ENCODE measurements at places on chromosomes 1 and 21. TPM values are rescaled to one million over a fixed set of nuclear protein-coding genes. Genes with fewer than 3 reads are reported as not detected.

DNA sequence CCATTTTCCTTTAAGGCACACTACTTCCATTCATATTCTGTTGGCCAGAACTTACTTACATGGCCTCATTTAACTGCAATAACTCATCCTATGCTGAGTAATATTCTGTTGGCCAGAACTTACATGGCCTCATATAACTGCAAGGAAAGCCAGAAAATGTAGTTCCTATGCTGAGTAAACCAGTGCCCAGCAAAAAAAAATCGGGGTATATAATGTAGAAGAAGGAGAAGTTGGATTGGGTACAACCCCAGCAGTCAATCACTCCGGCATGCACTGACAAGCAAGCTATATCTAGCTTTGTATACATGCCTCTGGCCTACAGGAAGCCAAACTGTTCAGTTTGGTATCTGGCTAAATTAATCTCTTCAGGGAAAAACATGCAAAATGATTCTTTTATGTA is 39.4 kb upstream of the PPIH start:
- no peak for DNase-seq

DNA sequence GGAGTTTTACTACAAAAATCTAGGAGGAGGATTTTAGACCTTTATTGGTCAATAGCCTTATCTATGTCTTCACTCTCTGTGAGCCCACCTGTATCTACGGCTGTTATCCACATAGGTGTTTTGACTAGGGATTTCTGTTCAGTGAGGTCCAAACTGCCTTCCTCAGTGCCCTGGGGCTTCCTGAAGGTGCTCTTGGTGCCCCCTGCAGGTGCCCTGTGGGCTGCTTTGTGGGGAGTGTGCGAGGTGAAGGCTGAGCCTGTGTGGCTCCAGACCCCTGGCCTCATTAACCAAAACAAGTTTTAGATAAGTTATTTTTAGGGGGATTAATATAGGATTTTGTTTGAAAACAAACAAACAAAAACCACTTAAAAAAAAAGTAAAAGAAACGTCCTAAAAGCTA is 122.5 kb downstream of the KIF26B start:
- no peak for DNase-seq

- DNase-seq = no peak
These were observed 635.1 kb downstream of the PTPRC start for GRCh38 chr1:199273837-199274379.

- no peak for DNase-seq
These were observed 153.5 kb downstream of the DPYD start for GRCh38 chr1:97767381-97767780.

GRCh38 chr1:159999204-159999603 is 32.6 kb downstream of the PIGM start:
- no peak for DNase-seq

DNA sequence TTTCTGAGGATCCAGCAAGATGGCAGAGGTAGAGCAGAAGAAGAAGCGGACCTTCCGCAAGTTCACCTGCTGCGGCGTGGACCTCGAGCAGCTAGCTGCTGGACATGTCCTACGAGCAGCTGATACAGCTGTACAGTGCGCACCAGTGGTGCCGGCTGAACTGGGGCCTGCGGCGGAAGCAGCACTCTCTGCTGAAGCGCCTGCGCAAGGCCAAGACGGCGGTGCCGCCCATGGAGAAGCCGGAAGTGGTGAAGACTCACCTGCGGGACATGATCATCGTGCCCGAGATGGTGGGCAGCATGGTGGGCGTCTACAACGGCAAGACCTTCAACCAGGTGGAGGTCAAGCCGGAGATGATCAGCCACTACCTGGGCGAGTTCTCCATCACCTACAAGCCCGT is 125.8 kb downstream of the LRIG2 start:
- no peak for DNase-seq

- DNase-seq = no peak
These were observed 13.8 kb upstream of the MPZL1 start for GRCh38 chr1:167707942-167708341.

- no peak for DNase-seq
These were observed 287.1 kb upstream of the ADGRL4 start for GRCh38 chr1:79293611-79294010.

DNA sequence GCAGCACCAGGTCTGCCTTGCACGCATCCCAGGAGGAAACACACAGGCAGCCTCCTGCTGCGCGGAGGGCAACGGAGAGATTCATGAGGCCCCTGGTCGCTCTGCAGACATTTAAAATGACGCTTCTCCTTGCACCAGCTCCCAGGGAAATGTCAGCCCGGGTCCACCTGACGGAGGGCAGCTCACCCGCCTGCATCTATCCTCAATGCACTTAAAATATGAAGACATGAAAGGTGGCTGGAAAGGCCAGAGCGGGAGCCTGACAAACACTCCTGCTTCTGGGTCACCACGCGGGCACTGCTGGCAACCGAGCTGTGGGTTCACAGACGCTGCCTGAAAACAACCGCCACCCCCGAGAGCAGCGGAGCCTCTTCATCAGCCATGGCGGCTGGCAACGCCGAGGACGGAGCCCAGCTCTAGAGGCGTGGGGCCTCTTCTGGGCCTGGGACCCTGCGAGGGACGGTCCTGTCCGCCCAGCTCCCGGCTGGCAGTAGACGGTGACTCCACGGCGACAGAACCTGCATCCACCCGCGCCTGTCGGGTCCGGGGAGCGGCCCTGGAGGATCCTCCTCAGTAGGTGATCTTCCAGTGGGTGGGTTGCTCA is 22.7 kb downstream of the POFUT2 start:
- DNase-seq = no peak

DNA sequence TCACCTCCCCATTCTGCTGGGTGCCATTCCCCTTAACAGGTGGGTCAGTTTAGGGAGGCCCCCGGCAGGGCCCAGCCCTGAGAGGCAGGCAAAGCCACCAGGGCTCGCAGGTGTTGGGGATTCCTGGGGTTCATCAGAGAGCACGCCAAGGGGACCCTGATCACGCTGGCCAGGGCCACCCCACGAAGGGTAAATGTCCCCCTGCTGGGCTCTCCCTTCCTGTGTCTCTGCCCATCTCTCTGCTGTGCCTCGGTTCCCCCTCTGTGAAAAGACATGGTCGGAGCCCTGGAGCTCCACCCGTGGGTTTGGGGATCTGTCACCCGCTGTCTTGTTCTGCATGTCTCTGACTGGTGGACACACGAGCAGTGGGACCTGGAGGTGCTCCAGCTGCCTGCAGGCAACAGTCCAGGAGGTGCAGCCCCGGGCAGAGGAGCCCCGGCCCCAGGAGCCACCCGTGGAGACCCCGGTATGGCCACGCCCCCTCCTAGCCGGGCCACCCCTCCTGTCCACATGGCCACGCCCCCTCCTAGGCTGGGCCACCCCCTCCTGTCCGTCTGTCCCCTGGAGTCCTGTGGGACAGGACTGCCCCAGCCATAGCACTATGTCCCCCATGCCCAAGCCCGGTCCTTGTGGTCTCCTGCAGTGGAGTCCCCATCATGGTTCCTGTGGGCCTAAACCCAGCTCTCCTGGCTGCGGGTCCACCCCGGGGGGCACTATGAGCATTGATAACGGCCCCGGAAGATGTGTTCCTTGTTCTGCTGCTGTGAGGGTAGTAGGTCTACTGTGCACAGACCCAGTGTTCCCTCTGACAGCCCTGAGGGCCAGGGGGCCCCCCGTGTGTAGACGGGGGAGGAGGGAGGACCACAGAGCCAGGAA is 6.5 kb downstream of the AIRE start:
- DNase-seq = no peak

DNA sequence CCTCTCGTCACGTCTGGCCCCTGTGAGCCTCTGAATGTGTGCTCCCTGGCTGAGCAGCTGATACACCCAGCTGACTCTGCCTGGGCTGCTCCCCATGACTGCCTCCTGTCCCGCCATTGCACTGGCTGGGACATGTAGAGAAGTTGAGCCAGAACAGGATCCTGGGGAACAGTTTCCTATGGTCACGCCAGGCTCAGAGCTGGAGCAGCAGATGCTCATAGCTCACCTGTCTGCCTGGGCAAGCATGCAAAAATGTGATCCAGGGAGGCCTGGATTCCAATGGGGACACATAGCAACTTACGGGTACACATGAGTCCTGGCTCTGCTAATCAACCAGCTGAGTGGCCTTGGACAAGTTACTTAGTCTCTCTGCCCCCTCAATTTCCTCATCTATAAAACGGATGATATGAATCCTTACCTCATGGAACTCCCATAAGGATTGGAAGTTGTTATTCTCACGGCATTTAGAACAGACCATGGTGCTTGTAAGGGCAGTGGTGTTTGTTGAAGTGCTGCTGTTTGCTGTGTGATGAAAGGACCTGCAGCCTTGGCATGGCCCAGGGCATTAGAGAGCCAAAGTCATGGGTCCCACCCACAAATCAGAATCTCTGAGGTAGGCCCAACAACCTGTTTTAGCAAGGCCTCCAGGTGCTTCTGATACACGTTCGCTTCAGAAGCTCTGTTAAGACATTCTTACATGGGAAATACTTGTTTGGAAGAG is 150.3 kb upstream of the VANGL1 start:
- no peak for DNase-seq

GRCh38 chr1:19369396-19370090 is 57.4 kb downstream of the SLC66A1 start:
- no peak for DNase-seq

DNA sequence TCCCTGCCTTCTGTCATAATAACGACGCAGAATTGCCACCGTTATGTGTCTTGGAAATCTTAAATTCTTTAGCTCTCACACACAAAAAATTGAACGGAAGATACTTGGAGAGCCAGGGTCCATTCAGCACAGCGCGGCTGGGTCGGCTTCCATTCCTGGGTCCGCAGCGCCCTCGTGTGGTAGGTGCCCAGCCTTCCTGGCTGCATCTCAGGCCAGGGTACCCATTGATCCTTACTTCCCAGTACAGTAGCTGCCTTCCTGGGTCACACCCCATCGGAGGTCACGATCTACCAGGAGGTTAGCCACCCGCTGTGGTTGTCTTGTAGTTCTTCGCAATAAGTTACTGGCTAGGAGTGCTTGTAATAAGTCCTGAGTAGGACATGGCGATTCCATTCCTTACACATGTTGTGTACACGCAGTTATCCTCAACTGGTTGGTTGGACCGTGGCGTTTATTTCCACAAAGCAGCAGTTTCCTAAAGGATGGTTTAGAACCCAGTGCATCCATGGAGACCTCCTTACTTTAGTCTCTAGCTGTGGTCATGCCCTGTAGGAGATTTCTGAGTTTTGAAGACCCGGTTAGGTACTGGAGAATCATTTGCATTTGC is 9.9 kb upstream of the MTARC1 start:
- peak; percentile 75 for DNase-seq

DNA sequence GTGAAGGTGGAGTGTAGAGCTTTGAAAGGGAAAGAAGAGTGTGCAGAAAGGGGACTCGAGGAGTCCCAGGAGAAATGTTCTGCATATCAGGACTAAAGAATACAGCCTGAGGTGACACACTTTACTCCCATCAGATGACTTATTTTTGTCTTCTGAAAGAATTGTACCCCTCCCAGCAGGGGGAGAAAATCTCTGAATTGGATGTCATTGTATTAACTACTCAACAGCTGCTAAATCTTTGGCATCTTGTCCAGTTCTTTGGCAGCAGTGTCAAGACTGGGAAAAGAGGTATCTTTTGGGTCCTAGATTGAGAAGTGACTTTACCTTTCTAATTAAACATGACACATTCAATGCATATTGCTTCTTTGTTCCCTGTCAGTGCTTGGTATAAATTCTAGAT is 18.9 kb downstream of the UBE4B start:
- no peak for DNase-seq

- DNase-seq = no peak
These were observed 10.7 kb downstream of the KCNA10 start for GRCh38 chr1:110508028-110508940.

GRCh38 chr1:24934310-24935195 is 4.5 kb upstream of the RUNX3 start:
- DNase-seq = no peak

- peak; percentile 47 for DNase-seq
These were observed 258.6 kb upstream of the TMEM51 start for GRCh38 chr1:14894811-14895560.

DNA sequence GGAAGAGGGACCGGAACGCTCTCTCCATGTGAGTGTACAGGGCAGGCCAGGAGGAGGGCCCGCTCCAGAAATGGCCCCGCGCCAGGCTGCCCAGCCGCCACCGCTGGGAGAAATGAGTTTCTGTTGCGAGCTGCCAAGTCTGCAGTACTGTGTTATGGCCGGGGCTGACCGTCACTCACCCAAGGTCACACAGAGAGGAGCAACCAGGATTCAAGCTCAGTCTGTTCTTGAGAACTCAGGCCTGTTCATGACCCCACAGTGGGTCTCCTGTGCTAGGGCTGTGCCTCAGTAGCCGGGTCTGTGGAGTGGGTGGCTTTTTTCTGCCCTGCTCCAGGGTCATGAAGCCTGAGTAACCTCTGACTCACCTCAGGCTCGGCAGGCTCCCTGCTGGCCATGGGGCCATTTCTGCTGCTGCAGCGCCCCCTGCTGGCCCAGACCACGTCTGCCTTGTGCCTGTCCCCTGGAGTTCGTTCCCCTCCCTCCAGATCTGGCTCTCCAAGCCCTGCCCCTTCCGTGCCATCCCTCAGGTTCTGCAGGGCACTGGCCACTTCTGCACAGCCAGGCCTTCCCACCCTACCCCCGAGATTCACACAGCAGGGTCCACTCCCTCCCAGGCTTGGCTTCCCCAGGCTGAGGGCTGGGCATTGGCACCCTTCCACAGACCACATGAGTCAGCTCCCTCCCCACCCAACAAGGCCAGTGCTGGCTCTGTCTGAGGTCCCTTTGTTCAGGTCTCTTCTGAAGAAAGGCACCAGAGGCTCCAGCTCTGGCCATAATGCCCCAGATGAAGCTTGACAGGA is 51.8 kb downstream of the EDN2 start:
- DNase-seq = no peak

DNA sequence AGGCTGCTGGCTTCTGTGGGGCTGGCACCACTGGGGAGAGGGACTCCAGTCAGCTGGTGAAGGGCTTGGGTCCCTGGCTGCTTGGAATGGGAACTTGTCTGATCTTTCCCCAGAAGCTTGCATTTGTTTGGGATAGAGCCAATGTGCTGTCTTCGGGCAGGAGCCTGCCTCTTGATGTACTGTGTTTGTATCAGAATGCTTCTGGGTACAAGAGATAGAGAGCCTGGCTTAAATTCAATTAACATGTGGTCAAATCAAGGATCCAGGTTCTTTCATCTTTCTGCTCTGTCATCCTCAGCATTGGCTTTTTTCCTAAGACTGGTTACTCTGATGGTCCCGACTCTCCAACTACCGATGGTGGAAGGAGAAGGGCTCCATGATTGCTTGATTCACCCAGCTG is 16.0 kb upstream of the PROK1 start:
- no peak for DNase-seq

FCRL6 gene
- 0.20 TPM for total RNA-seq

SLAMF6 gene
- total RNA-seq = 0.11 TPM

HAO2 gene
- total RNA-seq = not detected

STUM gene
- 9.2 TPM for total RNA-seq

CENPS gene
- total RNA-seq = 7.6 TPM

EFCAB14 gene
- 64.5 TPM for total RNA-seq

OR6N1 gene
- total RNA-seq = not detected

CRNN gene
- total RNA-seq = not detected

Data from spinal cord (tissue), 10 donors.